ENCODE measurements at places on chromosomes 7 and 10.
A peak's percentile ranks its signal among the peaks of the same experiment; 100 is the strongest.

- no peak for DNase-seq
Measured at GRCh38 chr7:7607010-7607409, 33.5 kb upstream of the UMAD1 start.

DNA sequence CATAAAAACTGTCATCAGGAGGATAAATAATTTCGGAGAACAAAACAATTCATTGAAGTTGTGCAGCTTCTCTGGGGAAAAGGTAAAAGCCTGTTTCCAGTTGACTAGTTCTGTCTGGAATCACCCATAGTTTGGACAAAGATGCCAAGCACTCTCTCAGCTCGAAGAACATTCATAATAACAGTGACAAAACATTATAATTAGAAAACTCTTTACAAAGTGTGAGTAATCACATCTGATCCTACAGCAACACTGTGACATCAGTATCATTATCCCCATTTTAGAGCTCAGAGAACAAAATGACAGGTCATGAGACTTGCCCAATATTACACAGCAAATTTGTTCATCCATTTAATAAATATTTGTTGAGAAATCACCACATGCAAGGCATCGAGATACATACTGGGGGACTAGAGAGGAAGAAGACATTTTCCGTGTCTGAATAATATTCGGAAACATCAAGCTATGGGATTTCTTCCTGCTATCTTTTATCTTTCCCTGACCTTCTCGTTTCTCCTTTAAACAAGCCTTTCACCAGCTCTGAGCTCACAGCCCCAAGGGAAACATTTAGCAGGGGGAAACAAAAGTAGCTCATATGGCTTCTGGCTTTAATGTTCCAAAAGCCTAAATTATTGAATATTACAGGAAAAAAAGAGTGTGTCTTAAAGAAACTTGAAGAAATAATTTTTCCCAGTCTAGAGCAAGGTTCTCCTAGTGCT is 123.3 kb upstream of the GHITM start:
- no peak for DNase-seq

DNA sequence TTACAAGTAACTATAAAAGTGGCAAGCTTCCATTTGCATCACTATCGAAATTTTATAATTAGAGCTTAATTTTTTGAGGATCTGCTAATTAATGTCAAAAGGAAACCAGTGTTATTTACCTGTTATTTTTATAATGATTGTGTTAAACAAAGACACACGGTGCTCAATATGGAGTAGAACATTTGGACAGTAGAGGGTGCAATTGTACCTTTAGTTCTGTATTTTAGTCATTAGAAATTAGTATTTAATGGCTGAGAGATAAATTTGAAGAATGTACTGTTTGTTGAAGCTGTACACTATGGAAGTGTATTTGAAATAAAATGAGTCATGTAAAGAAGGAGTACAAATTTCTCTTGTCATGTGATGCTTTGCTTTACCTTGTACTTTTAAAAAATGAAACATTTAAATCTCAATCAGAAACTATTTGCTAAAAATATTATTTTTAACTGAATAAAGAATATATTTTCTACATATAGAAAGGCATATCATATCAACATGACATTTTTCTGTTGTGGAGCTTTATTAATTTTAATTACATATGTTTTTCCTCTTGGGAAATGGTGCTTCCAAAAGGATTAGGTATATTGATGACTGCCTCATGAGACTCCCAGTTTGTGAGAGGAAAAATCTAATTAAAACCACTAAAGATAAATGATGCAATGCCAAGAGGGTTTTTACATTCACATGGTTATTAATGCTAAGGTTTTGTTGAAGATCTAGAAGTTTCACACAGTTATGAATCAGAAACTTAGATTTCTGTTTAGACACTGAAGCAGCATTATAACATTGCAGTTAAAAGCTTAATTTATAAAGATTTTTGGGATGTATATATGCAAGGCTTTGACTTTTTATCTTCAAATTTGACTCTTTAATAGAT is 10.4 kb upstream of the PRKG1 start:
- peak; percentile 80 for DNase-seq

DNA sequence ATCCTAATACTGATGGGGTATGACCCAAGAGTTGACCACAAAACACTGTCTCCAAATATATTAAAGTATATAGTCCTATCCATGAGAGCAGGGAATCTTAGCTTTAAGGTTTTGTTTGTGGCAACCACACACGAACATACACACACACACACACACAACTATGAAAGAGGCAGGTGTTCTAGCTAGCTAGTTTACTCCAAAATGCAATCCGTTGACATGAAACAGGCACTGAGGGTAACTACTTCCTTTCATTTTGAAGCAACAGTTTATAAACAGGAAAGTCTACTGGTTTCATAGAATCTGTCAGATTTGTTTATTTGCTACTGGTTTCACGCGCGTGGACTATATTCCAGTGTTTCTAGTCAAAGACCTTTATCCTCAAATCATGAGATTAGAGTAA is 14.8 kb downstream of the HTR5A start:
- no peak for DNase-seq

Data from choroid plexus epithelial cell (primary cell).